Inflammatory macrophage (primary cell): ENCODE measurements at places on chromosomes 13 and 19.

GRCh38 chr13:24215126-24215525 lies 54.6 kb downstream of the SPATA13 start:
- no peak for DNase-seq

DNA sequence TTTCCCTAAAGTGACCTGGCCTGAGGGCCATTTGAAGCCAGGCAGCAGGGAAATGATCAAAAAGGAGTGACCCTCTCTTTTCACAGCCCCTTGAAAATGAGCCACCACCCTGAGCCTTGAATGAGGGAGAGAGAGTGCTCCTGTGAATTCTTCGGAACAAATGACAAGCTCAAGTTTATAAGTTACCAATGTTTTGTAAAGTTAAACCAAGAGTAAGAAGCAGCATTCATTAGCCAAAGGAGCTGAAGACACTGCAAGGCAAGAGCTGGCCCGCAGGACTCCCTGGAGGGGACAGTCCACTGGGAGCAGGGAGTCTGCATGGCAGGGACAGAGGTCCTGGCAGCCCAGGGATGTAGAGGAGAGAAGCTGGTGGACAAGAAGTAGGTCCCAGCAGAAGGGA lies 16.7 kb upstream of the CCNP start:
- no peak for DNase-seq

- peak; percentile 100 for DNase-seq
Observed at GRCh38 chr19:6372594-6373095, at the start of gene ALKBH7. ALKBH7 (plus strand) TSS chr19:6372794; CDS start chr19:6372821, 27 bp downstream.

DNA sequence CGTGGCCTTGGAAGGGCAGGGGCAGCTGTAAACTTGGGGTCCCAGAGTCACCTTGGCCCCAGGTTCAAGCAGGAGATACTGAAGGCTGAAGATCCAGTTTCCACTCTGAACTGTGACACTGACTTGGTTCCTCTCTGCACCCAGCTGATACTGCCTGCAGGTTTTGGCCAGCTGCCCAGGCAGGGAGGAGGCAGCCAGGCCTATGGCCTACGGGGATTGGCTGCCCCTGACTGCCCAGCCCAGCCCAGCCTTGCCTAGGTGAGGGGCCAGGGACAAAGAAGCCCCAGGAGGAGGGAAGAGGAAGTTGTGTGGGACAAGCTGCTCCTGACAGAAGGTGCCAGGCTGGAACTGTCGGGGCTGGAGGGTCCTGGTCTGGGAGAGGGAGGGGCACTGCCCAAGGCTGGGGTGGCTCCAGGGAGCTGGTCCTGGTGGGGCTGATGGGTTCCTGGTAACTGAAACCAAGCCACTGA lies 51.7 kb upstream of the CYP4F8 start:
- DNase-seq: no peak

DNA sequence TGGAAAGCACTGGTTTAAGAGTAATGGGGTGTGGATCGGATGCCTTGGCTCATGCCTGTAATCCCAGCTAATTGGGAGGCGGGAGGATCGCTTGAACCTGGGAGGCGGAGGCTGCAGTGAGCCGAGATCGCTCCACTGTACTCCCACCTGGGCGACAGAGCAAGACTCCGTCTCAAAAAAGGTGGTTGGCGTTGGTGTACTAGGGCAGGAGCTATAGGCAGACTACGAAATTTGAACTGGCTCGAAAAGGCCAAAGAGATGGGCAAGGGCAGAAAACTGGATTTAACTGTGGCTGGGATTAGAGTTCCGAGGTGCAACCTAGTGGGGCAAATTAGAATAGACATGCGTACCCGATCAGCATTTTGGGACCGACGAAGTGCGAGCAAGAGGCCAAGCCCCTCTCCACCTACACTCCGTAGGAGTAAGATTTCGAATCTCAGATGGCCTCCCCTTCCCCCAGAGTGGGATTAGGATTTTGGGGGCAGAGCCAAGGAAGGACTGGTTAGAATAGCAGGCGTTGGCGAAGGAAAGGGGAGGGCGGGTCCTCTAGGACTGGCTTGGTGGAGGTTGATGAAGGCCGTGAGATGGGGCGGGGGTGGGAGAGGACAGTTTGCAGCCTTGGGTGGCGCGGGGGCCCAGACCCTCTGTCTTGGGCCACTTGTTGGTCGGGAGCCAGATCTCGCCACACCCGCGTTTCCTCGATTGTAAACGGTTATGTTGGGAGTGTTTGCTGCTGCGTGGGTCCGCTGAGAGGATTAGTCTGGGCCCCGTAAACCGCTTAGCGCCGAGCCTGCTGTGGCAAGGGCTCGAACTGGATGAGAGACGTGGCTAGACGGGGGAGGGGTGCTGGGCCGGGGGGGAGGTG lies 2.0 kb upstream of the INAFM1 start:
- DNase-seq: no peak
